GM18507 (cell line): ENCODE measurements at places on chromosomes 4 and X.
A peak's percentile ranks its signal among the peaks of the same experiment; 100 is the strongest.

- no peak for DNase-seq
Observed at GRCh38 chrX:68936608-68937007, 107.8 kb downstream of the EFNB1 start.

DNA sequence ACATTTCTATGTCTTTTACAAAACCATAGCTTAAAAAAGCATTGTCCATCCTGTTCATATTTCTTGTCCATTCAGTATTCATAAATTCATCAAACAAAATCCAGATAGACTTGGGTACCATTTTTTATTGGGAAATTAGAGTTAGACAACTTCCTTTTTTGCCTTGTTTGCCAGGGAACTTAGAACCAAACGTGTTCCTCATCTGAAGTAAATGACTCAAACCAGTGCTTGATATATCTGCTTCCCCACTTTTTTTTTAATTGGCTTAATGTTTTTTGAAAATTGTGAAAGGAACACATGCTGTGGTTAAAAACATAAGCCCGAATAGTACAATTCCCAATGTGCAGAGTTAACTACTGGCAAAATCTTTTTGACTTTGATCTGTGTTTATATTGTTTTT lies 44.2 kb downstream of the DLG3 start:
- no peak for DNase-seq

- no peak for DNase-seq
Observed at GRCh38 chrX:140503714-140504351, 1.0 kb downstream of the SOX3 start.

- DNase-seq: no peak
Observed at GRCh38 chr4:169210504-169211118, 60.1 kb downstream of the SH3RF1 start.

DNA sequence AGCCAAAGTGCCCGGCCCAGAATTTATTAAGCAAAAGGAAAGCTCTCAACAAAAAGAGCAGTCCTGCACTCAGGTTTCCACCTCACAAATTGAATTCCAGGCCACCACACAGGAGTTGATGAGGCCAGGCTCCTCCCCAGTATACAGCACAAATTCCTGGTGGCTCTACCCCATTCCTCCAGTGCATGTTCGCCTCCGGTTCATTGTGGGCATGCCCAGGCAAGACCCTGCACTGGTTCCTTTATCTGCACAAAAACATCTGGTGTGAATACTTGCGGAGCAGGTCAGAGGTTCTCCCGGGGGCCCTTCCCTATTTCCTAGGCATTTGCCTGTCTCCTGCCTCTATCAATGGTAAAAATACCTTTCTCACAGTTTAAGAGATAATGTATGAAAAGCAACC lies 195.2 kb upstream of the ANXA10 start:
- DNase-seq: no peak

DNA sequence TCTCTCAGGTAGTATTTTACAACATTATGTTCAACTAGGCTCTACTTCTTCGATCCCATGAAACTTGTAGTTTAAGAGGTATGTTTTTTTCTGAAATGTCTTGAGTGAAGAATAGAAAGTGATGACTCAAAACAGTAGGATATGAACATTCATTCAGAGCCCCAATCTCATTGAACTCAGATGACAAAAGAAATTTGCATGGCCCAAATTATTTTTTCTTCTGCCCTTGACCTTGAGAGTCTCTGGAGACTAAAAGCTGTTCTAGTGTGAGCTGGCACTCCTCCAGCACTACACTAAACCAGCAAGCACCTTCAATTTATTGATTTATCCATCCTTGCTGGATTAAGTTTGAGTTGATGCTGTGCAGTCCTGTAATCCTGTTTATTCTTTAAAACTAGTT lies 4.0 kb downstream of the DCLK2 start:
- DNase-seq: peak; percentile 25

- no peak for DNase-seq
Observed at GRCh38 chrX:10653302-10653701, 32.9 kb upstream of the MID1 start.

DNA sequence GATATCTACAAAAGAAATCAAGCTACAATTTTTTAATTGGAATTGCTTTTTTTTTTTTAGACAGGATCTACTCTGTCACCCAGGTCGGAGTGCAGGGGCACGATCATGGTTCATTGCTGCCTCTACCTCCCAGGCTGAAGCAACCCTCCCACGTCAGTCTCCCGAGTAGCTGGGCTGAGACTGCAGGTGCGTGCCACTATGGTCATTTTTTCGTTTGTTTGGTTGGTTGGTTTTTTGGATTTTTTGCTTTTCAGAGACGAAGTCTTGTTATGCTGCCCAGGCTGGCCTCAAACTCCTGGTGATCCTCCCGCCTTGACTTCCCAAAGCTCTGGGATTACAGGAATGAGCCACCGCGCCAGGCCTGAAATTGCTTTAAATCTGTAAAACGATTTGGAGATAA lies 15.6 kb downstream of the RGN start:
- no peak for DNase-seq

DNA sequence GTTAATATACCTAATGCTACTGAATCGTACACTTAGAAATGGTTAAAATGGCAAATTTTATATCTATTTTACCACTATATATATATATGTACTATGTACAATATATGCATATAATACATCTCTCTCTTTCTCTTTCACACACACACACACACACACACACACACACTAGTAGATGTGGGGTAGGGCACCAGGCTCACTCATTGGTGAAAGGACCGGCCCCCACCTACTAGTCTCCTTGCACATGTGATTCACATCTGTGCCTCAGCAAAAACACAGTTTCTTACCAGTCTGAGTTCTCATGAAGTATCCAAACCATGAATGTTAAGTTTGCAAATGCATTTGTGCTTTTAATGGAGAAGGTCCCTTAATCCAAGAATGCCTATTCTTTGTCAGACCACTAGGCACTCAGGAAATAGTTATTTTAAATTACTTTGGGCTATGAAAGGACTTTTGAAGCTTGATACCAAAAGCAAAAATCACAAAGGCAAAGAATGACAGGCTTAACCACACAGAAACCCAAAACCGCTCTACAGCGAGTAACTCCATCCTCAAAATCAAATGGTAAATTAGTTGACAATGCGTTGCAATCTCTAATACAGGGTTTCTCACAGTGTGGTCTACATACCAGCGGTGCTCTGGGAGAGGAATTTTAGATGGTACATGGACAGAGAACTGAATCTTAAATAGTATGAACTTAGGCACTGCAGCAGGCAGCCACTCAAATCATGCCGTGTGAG lies 5.8 kb downstream of the TSC22D3 start:
- no peak for DNase-seq

DNA sequence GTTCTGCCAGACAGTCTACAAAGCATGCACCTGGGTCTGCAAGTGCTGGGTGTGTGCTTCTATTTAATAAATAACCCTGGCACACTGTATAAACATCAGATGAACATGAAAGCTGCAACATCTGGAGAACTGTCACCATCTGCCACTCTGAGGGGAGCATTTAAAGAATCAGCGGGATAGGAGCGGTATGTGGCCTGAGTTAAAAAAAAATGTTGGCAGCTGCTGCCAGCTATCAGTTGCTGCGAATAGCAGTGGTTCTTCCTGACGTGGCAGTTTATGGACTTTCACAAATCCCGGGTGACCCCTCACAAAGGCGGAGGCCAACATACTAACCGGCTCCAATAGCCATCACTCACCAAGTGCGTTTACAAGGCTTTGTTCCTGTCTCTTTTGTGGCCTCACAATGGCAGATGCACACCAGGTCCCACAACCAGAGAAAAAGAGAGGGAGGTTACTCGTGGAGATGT lies 95.1 kb downstream of the RASL11B start:
- DNase-seq: no peak

- DNase-seq: no peak
Observed at GRCh38 chrX:88944661-88945060, 197.6 kb downstream of the CPXCR1 start.

DNA sequence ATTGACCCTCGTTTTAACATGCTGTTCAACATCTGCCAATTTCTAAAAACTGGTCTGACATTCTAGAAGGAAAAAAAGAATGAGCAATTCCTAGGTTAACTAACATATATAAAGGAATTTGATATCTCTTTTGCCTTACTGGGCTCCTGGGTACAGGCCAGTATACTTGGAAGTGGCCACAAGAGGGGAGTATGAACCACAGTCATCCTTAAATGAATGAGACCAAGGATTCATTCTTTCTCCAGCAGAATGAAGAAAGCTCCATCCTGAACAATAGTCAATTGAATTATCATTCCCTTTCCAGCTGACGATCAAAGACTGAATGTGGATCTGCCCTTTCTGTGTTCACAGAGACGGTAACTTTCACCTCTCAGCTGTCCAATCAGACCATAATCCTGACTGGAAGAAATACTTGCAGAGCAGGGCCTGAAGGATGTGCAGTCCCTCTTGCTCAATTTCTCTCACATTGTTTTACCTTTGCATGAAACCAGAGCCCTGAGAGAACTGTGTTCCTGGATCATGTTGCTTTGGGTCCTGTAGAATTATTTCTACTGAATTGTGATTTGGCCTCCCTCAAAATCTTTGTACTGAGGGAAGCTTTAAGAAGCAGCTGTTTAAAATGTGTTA lies 14.8 kb upstream of the SPARCL1 start:
- no peak for DNase-seq

DNA sequence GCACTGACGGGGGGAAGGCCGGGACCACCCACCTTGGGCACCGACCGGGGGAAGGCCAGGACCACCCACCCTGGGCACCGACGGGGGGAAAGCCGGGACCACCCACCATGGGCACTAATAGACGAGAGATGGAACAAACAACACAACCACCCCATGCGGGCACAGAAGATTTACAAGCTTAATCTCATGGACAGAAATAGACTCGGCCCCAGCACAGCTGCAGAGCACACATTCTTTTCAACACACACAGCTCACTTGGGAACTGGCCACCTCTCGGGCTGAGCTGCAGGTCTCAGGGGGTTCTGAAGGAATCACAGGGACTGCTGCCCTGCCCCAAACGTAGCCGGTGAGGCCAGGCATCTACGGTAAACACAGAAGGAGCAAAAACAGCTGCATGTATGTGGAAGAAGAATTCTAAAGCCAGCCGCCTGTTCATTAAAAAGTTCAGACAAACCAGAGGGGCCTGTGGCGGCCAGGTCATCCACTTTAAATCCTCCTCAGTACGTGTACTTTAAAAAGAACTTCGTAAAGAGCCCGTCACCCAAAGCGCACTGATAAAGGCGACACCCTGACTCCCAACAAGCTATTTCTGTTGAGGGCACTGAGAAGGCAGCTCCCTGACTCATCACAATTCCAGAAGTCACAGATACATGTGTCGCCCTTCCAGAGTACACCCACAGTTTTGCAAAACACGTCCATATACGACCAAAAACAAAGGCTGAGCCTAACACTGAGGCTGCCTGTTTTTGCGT lies 17.7 kb downstream of the PPP2R3B start:
- DNase-seq: no peak

DNA sequence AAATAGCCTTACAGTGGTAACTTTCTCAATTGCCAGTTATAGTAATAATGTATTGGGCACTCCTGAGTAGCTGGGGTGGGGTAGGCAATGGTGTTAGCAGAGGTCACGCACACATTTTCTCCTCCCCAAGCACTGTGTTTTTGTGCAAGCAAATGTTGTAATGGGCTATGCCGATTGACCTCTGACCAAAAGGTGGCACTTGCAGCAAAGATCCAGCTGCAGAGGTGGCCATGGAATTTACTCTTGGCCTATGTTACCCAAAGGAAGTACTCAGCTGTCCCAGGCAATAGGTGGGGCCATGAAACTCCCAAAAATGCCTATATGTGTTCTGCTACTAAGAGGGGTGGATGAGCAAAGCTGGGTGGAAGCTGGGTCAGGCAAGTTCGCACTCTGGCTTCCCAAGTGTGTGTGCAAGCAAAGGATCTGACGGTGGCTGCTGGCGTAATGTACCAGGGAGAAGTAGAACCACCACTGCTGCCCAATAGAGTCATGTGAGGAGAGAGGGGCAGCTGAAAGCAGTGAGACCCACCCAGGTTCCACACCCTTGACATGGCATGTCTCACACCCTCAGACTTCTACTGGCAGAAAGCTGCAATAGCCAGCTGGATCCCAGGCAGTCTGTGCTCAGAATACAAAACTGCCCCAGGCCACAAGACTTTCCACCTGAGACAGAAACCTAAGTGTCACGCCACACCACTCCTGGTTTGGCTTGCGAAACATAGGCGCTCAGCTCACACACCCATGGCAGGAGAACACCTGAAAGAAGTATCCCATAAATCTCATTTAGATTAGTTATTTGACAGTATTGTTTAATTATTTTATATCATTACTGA lies 353.3 kb upstream of the EMCN start:
- no peak for DNase-seq

- peak; percentile 8 for DNase-seq
Observed at GRCh38 chr4:69881173-69881773, 21.3 kb upstream of the SULT1E1 start.

- no peak for DNase-seq
Observed at GRCh38 chr4:105149771-105150170, 3.1 kb downstream of the TET2 start.

DNA sequence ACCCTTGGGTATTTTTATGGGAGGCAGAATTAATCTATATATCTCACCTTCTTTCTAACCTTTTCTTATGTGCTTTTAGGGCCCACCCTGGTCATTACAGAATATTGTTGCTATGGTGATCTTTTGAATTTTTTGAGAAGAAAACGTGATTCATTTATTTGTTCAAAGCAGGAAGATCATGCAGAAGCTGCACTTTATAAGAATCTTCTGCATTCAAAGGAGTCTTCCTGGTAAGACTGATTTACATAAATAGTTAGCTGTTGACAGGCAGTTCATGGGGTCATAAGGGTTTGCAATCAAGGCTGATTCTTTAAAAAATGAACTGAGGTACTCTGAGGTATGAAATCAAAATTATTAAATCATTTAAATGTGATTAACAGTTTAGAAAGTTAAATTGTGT lies 71.5 kb downstream of the KIT start:
- DNase-seq: no peak

- no peak for DNase-seq
Observed at GRCh38 chr4:38504396-38504715, 159.6 kb upstream of the KLF3 start.

DNA sequence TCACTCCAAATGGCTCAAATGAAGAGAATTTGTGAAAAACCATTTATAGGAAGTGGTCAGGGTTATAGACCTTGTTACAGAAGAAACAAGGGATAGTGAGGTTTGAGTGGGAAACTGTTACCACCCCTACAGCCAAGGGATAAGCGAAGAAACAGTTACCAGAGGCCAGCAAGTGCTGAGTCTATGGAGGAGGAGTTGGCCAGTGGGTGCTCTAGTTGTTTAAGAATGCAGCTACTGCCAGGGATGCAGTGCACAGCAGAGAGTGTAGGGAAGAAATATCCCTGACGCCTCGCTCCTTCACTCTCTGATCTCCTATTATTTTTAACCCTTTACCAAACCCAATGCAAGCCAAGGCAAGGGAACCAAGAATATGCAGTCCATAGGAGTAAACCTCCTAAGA lies 15.2 kb upstream of the SYTL4 start:
- DNase-seq: no peak

GRCh38 chr4:175051974-175052373 lies 133.8 kb downstream of the ADAM29 start:
- no peak for DNase-seq

DNA sequence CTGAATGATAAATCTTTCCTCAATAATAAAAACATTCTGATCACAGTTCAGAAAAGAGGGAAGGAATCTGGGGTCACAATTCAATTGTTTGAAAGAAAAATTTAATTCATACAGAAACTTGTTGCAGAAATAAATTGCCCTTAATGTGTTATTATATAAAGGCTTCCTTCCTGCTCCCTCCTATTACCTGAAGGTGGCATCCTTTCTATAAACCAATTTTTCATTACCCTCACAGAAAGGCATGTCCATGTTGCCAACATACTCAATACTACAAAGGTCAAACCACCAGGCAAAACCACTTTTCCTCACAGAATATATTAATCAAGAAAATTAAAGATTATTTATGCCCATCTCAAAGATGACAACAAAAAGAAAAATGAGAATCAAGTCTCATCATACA lies 194.3 kb upstream of the CT83 start:
- DNase-seq: no peak

GRCh38 chr4:137677863-137678262 lies 145.6 kb upstream of the PCDH18 start:
- no peak for DNase-seq
